ENCODE measurements at places on chromosomes 5 and 9.

DNA sequence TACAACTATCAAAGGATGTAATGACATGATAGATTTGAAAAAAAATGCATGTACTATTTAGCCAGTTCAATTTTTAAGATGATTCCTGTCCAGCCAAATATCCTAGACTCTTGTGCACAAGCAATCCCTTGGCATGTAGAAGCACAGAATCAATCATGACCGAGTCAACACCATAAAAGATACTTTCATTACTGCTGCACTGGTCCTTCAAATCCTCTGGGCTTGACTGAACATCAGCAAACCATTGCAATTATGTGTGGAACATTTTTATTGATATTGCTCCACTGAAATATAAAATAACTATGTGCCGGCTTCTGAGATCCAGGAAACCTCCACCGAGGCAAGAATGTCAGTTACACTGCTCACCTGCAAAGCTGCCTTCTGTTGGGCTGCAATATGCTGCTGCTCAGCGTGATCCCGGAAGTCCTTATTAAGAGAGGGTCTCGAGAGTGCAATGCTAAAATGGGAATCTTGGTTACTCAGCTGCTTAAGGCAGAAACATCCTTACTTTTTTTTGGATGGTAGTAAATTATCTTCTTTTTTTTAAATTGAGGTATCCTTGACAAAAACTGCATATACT, 28.7 kb downstream of the INIP start:
- DNase-seq, result no peak

DNA sequence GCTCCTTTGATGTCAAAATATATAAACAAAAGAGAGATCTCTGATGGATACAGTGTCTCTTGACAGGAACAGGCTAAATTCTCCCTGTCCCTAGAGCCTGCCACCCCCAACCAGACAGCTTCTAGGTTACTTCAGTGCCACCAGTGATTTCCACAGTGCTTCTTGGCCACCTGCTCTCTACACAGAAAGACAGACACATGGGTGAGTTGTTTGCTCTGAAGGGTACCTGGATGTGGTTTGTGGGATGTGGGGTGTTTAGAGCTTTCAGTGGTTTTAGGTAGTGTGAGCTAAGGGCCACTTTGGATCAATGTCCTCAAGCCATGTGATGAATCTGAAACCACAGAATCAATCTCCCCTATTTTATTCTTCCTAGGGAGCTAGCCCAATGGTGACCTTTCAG, 125.4 kb downstream of the ANKRD18B start:
- no peak for DNase-seq

- no peak for DNase-seq
Observed at GRCh38 chr5:173323106-173323798, 5.0 kb downstream of the STC2 start.

- peak; percentile 24 for DNase-seq
Observed at GRCh38 chr5:151125421-151125820, 32.2 kb downstream of the ANXA6 start.

DNA sequence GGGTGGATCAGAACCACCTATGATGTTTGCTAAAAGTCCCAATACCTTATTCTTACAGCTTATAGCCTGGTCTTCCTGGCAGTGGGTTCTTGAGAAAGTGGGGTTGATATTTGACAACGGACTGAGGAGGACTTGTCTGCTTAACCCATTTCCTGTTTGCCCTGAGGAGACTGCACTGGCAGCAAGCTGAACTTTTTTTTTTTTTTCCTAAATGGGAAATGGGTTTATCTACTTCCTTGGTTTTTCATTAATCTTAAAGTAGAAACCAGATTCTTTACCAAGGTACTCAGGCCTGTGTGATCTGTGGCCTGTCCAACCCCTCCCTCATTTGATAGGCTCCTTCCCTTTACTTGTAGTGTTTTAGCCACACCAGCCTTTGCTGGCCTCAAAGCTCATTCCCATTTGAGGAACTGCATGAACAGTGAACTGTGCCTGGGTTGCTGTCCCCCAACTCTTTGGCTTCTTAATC, 47.1 kb downstream of the C9orf57 start:
- DNase-seq, result no peak

GRCh38 chr9:95979446-95979845, 104.0 kb downstream of the ERCC6L2 start:
- no peak for DNase-seq

- DNase-seq, result no peak
Observed at GRCh38 chr9:104604801-104605200, 626 bp downstream of the OR13C2 start.

DNA sequence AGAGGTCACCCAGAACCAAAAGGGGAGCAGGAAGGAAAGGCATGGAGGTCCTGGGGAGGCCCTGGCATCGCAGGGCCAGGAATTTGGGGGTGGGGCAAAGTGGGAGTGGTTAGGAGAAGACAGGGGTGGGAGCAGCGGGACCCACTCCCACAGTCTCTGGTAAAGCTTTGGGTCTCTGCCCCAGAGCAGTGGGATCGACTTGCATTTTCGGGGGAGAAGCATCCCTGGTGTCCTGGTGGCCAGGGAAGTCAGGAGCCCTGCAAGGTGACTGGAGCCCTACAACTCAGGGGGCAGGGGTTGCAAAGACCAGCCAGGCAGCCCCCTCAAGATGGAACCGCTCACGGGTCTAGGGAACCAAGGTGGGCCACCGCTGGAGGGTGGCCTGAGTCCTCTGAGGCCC, 22.4 kb upstream of the GTF3C5 start:
- DNase-seq, result no peak

- DNase-seq, result no peak
Observed at GRCh38 chr9:4725706-4726442, 15.1 kb downstream of the AK3 start.

GRCh38 chr9:99592834-99593574, 228.7 kb upstream of the NR4A3 start:
- DNase-seq, result no peak

DNA sequence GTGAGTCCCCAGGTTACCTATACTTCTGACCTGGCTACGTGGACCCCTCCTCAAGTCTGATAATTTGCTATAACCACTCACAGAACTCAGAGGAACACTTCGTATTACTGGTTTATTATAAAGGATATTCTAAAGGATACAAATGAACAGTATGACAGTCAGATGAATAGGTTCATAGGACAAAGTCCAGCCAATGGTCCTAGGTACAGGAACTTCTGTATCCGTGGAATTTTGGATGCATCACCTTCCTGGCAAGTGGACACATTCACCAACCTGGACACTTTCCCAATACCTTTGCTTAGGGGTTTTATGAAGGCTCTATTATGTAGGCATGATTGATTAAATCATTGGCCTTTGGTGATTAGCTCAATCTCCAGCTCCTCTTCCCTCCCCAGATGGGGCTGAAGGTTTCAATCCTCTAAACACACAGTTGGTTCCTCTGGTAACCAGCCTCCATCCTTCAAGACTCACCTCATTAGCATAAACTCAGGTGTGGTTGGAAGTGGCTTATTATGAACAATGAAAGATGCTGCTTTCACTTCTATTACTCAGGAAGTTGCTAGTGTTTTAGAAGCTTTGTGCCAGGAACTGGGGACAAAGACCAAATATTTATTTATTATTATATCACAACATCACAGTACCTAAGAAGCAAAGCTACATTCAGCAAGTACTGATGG, 149.6 kb upstream of the ELL2 start:
- DNase-seq, result peak; percentile 6

GRCh38 chr9:4894076-4894475, 91.0 kb upstream of the JAK2 start:
- DNase-seq, result no peak

GRCh38 chr5:1171340-1171941, 30.0 kb upstream of the SLC6A19 start:
- DNase-seq, result no peak

- no peak for DNase-seq
Observed at GRCh38 chr5:68395302-68395701, 179.7 kb downstream of the PIK3R1 start.

DNA sequence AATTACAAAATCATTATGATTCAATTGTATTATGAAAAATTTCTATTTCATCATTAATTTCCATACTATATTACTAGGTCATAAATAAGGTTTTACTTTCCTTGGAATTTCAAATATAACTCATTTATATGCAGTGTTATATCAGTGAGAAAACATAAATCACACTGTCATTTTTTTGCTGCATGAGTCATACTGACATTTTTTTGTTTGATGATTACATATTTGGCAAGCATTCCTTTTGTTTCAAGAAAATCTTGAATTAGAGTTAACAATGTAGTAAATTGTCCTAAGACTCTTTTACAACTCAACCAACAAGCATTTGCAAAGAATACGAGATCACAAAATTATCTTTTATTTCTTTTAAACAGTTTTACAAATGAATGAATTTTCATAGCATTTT, 298.4 kb upstream of the SEMA6A start:
- no peak for DNase-seq

DNA sequence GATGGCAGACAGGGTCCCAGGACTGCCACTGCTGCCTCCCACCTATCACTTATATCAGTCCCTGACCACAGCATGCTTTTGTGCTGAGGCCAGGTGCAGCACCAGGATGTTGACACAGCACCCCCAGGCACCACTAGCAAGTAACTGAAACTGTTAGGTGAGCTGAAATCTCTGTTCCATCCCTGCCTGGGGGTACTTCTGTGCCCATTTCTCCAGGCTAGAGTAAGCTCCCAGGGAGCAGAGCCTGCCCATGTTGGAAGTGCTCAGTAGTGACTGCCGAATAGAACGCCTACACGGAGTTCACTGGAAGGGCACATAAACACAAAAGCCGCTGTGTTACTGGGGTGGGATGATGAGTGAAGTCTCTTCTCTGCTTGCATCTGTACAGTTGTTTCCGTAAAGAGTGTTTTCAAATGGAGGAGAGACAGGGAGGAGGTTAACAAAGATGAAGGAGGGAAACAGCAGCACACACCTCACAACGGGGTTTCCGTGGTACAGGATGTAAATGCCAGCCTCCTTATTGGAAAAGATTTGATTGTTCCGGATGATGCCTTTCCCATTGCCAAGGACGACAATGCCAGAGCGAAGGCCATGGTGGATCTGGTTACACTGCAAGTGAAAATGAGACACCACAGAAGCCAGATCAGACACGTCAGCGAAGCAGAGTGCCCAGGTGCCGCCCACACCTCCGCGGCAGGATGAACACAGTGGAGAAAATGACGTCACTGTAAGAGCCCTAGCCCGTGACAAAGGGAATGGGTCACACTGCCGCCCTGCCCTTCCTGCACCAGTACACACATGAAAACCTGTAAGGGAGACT, 43.1 kb downstream of the POLR1E start:
- DNase-seq, result peak; percentile 82

DNA sequence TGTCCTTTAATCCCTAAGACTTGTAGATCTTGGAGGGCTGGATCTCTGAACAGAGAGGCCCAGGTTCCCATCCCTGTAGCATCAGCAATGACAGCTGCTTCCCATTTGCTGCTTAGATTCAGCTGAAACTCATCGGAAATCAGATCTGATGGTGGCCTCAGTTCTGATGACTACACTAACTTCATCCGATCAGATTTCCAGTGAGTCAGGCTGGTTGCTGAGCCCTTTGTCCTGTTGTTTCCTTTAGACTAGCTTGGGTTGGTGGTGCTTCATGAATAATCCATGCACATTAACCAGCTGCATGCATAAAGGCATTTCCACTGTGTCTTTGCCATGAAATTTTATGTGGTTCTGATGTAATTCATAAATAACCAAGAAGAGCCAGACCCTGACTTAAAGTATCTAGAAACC, 195.2 kb upstream of the TUT7 start:
- no peak for DNase-seq

- DNase-seq, result no peak
Observed at GRCh38 chr9:23375511-23375910, 450.5 kb downstream of the ELAVL2 start.

DNA sequence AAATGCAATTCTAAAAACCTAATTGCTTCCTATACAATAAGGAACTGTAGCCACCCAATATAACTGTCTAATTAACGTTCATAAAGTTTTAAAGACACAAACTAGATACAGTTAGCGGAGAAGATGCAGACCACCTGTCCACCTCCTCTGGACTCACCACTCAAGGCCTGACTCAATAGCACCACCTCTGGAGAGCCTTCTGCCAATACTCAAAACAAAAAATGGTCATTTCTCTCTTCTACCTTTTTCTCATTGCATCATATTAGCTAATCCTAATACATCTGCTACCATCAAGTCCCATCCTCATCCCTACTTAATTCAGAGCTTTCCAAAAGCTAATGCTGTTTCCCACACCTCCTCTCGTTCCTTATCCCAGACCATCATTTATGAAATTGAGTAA, 159.9 kb downstream of the MLLT3 start:
- DNase-seq, result no peak

DNA sequence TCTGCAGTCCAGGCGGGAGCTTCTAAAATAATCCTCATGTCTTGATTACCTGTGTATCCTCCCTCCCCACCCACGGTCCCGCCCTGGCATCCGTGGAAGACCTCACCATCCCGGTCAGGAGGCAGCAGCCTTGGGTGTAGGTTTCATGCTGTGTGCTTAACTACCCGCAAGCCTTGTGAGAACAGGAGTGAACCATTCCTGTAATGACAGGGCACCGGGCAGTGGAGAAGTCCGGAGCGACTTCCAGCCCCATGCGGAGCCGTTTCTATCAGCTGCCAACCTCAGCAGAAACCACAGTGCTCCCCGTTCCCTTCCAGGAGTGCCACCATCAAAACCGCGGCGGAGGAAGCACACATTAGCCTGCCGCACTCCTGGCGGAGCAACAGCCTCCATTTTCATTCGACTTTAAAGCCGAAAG, 123.5 kb upstream of the LMX1B start:
- no peak for DNase-seq

DNA sequence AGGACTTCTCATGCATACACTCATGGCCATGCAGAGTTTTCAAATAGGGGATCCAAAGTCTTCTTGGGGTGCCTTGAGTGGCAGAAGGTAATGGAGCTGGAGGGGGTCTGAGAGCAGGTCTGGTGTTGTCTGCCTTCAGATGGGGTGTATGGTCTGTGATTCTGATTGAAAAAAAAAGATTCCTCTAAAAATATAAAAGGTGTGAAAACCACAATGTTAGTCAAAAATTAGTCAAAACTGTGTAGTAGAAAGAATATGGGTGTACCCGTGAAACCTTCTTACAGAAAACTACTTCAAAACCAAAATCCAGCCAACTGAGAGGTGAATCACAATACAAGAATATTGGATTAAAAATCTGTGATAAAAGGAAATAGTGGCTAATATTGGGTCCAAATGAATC, 20.1 kb downstream of the DOCK2 start:
- DNase-seq, result no peak

- DNase-seq, result peak; percentile 15
Observed at GRCh38 chr9:3868012-3868411, 342.2 kb upstream of the RFX3 start.

DNA sequence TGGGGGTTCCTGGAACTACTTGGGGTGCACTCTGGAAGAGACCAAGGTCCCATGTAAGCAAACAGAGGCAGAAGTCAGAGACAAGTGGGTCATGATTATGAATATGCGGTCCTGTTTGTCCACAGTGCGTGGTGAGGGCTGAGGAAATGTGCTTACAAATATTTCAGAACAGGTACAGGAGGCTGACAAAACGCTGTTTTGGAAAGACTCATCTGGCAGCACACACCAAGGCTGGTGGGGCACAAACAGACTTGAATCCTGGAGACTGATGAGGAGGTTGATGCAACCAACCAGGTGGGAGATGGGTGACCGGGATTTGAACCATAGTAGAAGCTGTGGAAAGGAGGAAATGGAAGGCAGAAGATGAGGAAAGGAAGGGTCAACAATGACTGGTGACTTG, 83.8 kb downstream of the ADRB2 start:
- DNase-seq, result no peak

- DNase-seq, result no peak
Observed at GRCh38 chr5:154384480-154385235, 61.1 kb upstream of the SAP30L start.

GRCh38 chr5:172644266-172644665, 3.2 kb downstream of the NEURL1B start:
- no peak for DNase-seq

All from activated CD4-positive, alpha-beta T cell treated with anti-CD3 and anti-CD28 coated beads for 48 hours (primary cell).